Hematopoietic multipotent progenitor cell treated with erythropoietin and hydrocortisone succinate and interleukin-3 and kit ligand, for 6 days (in vitro differentiated cells): ENCODE measurements at places on chromosomes 12 and 14.
A peak's percentile ranks its signal among the peaks of the same experiment; 100 is the strongest.

GRCh38 chr12:56591126-56591525 is 39.0 kb downstream of the BAZ2A start:
- no peak for DNase-seq

DNA sequence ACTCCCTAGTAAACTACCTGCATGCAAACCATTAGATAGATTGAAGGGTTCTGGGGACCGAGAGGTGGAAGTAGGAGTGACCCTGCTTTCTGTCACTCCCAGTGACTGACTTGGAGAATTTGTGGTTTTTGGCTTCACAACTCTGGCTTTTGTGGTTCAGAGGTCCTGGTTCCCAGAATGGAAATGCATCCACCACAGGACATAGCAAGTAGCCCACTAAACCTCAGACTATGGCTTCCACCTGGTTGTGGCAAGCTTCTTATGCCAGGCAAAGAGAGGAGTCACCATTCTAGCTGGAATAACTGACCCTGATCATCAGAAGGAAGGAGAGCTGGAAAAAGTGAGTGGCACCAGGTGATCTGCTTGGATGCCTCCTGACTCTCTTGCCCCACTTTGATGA is 162.4 kb upstream of the TMEM260 start:
- DNase-seq, result no peak

DNA sequence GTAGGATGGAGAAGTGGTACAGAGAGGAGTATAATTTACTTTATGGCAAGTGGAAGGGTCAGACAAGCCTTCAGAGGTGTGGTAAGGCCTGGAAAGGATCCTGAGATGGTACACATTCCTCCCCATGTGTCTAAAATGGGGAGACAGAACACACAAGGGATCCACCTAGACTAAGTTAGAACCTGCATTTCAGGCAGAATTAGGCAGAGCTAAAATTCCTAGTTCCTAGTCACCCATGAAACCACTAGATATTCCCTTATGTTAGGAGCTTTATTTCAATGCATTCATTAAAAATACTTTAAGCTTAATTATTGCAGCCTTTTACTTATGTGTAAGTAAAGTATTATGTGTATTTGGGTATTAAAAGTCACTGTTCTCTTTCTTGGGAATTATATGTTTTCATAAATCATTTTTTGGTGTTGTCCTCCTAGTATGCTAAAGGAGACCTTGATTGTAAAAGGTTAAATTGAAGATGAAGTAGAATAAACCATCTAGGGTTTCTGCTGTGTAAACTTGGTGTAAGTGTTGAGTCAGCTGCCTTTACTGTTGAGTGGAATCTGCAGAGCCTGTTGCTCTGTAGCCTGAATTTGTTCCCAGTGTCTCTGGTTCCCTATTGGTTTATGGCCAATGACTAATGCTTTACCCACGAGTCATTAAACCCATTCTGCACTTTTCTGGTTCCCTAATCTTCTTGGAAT is 423.2 kb downstream of the ATP23 start:
- DNase-seq, result no peak

- DNase-seq, result no peak
Measured at GRCh38 chr12:72256725-72257124, 15.4 kb upstream of the TRHDE start.

DNA sequence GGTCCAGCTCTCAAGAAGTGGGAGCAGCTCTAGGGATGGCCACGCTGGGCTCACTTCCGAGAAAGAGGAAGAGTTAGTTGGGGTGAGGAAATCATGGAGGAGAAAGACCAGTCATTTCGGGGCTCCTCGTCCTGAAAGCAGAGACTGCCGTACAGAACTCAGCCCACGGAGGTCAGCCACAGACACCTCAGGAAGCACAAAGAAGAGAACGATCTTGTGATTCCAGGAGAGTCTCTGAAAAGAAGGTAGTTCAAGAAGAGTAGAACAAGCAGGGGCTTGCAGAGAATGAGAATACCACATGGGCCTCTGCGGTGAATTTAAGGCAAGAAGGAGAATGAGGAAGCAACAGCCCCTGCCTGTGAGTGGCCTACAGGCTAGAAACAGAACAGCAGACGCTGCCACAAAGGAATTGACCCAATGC is 311.9 kb downstream of the CACNA1C start:
- DNase-seq, result peak; percentile 63
